ENCODE measurements at places on chromosomes 7 and 10.
A peak's percentile ranks its signal among the peaks of the same experiment; 100 is the strongest.

GRCh38 chr7:54544149-54544526, 2.0 kb downstream of the VSTM2A start:
- DNase-seq = no peak

DNA sequence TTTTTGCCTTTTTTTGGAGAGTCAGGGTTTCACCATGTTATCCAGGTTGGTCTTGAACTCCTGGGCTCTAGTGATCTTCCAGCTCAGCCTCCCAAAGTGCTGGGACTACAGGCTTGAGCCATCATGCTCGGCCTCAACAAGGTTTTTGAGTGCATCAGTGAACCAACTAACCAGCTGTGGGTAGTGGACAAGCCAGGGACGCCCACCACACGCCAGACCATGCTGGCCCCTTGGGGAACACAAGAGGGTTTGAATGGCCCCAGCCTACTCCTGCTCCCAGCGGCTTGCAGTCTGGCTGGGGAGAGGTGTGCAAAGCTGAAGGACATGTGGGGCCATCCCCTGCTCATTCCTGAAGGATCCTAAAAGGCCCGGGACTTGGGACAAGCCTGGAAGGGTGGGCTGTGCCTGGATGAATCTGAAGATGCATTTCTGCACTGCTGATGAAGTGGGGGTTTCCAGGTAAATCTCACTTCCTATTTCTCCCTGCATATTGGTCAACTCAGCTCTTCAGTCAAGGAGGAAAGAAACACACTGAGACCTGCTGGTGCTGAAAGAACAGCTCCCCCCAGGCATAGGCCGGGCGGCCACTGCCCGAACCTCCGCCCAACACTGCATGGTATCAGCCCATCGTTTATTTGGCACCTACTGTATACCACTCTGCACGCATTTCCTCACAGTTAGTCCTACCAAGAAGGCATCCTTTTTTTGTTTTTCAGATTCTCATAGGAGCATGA, 6.9 kb downstream of the MMD2 start:
- DNase-seq = peak; percentile 78

GRCh38 chr10:103617602-103618385, 124.3 kb downstream of the NEURL1 start:
- no peak for DNase-seq

DNA sequence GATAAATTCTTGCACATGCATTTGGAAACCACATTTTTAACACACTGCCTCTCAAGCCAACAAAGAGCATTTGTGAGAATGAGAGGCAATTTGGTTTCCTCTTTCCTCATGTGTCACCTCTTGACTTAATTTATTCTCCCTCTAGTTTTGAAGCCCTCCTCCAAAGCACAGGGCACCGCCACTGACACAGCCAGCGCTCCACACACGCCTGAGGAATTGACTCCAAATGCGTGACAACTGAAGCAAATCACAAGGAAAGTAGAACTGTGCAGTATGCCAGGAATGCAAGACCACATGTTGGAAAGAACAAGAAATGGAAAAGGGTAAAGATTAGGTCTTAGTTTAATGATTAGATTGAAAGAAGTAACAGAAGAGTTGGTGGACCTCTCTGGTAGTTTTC, 173.3 kb downstream of the LSM5 start:
- DNase-seq = no peak

- DNase-seq = no peak
Observed at GRCh38 chr7:11935905-11936304, 103.9 kb upstream of the THSD7A start.

GRCh38 chr10:131854579-131855335, 46.1 kb upstream of the PPP2R2D start:
- DNase-seq = no peak

DNA sequence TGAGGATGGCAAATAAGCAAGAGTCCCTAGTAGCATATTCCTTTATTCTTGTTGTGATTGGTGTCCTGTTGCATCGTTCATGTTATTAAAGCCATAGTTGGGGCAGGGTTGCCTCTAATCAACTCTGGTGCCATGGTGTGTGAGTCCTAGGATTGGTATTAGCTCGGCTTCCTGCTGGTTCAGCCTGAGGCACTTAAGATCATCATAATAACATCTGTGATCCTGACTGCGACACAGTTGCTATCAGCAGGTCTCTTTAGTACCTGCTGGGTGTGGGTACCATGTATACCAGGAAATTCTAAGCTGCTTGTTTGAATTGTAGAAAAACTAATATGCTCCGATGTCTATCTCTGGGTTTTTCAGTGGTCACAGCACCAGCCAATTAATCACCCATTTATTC, 1.6 kb downstream of the WEE2 start:
- DNase-seq = no peak

DNA sequence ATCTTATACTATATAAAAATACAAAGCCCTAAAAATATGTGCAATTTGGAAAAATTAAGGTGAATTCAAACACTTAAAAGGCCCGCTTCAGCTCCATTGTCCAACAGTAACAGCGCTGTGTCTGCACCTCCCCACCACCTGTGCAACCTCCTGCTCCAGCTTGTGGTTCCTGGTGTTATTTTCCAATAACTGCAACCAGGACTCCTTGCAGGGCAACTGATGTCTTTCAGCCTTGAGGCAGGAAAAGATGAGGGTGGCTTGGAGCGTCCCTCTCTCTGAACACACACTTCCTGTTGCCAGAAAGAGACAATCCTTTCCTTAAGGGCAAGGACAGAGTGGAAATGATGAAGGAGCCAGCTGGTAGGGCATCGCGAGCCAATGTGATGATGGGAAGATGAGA, 336.0 kb downstream of the GLRX3 start:
- no peak for DNase-seq

GRCh38 chr7:101669307-101669706, 40.2 kb upstream of the MYL10 start:
- DNase-seq = no peak

DNA sequence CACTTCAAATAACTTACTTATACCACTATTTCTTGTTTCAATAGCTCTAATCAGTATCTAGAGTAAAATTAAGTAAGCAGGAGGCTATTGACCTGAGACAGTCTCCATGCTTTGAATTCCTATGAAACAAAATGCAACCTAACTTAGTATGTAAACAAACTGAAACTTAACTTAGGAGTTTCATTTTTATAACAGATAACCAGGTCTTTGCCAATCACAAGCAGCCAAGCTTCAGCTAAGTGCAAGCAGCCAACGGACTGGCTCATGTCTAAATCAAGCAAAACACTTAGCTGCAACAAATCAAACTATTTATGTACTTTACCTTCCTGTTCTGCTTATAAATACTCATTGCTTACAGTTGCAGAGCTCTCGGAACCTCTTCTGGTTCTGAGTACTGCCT, 4.4 kb upstream of the GSTK1 start:
- DNase-seq = no peak

DNA sequence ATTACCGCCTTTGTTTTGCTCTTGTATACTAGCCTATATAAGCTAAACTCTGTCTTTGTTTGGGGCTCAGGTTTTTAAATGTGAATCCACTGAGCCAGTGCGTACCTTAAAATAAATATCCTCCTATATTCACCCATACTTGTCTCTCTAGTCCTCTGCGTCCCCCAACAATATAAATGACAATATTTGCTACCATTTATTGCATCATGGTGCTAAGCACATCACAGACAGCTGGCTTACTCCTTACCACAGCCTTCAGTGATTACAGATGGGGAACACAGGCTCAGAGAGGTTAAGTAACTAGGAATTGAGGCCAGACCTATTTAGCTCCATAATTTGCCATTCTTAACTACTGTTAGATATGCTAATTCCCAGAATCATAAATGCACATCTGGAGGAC, 3.4 kb upstream of the ADCK2 start:
- no peak for DNase-seq

DNA sequence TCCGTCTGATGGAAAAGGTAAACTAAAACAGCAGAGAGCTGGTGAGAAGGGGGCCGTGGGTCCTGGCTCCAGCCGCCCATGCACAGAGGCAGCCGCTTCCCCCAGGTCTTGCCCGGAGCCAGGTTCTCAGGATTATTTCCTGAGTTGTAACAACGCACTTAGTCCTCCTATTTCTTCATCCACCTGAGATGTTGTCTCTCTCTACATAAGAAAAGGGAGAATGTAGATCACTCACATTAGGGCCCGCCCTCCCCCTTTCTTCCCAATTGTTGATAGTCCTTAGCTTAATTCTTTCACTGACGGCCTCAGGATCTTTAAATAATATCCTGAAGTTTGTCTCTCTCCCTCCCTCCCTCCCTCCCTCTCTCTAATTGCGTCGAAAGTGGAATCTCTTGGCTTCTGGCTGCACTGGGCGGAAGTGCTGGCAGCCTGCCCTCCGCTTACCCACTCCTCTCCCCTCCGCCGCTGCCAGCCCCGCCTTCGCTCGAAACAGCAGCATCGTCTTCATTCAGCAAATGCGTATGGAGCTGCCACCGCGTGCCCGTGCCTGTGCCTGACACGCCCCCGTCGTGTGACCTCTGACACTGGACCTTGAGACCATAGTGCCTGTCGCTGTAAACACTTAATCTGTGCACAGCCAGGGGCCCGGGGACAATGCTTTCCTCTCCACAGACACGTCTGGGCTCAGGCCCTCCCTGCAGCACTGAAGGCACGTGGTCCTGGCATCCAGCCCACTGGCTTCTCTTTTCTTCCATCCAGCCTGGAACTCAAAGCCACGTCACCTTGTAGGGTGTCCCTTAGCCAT, 174.5 kb upstream of the PPP2R2D start:
- DNase-seq = no peak

DNA sequence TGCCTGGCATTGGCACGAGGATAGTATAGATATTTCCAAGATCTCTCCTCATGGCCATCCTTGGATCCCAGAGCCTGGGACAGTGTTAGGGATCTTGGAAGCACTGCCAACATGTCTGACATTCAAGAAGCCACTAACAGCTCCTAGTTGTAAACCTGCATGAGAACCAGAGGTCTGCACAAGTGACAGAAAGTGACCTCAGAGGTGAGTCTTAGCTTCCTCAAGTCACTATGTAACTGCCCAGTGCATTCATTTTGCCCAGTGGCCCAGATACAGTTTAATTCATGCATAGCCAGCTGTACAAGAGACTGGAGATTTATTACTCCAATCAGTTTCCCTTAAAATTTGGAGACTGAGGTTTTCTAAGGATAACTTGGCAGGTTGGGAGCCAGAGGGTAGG, 16.7 kb downstream of the SUGCT start:
- no peak for DNase-seq

DNA sequence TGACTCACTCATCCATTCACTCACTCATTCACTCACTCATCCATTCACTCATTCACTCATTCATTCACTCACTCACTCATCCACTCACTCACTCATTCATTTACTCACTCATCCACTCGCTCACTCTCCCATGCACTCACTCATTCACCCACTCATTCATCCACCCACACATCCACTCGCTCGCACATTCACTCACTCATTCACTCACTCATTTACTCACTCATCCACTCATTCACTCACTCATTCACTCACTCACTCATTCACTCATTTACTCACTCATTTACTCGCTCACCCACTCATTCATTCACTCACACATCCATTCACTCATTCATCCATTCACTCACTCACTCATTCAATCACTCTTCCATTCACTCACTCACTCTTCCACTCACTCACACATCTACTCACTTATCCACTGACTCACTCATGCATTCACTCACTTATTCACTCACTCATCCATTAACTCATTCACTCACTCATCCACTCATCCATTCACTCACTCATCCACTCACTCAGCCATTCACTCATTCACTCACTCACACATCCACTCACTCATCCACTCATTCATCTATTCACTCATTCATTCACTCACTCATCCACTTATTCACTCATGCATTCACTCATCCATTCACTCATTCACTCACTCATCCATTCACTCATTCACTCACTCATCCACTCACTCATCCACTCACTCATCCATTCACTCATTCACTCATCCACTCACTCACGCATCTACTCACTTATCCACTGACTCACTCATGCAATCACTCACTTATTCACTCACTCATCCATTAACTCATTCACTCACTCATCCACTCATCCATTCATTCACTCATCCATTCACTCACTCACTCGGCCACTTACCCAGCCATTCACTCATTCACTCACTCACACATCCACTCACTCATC, 74.0 kb downstream of the CARD11 start:
- no peak for DNase-seq

- no peak for DNase-seq
Observed at GRCh38 chr10:119653209-119653608, 2.0 kb downstream of the BAG3 start.

GRCh38 chr7:121211253-121211652, 117.5 kb upstream of the WNT16 start:
- no peak for DNase-seq

GRCh38 chr10:101162677-101163076, 31.6 kb downstream of the TLX1 start:
- no peak for DNase-seq

GRCh38 chr7:36870625-36871354, 146.5 kb upstream of the AOAH start:
- no peak for DNase-seq

GRCh38 chr7:106864298-106865081, 592 bp upstream of the PIK3CG start:
- DNase-seq = no peak

DNA sequence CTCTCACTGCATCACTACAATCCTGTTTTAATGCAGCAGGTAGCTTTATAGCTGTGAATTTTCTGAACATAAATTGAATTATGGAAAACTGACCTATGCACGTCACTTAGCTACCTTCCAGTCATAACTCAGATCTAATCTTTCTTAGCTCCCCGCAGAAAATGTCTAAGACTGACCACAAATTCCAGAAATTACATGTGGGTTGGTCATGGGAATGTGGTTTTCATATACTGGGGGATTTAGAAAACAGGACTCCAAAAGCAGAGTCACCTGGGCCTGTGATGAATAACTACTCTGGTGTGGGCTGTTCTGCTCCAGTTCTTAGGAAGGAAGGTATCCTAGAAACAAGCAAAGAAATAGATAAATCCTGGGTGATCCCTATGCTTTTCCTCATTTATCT, 178.4 kb upstream of the LRRTM3 start:
- peak; percentile 53 for DNase-seq

GRCh38 chr7:124722292-124722691, 43.3 kb downstream of the GPR37 start:
- DNase-seq = peak; percentile 4

GRCh38 chr7:128831994-128832879, 2.0 kb downstream of the FLNC start:
- peak; percentile 41 for DNase-seq

DNA sequence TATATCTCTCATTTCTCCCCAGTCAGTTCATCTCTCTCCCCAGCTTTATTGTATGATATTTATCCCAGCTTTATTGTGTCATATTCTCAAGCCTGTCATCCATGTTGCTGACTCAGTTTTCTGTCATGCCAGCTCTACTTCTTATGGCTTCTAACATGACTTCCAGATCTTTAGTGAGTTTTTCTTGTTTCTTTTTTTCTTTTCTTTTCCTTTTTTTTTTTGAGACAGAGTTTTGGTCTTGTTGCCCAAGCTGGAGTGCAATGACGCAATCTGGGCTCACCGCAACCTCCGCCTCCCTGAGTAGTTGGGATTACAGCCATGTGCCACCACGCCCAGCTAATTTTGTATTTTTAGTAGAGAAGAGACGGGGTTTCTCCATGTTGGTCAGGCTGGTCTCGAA, 28.7 kb upstream of the CALU start:
- DNase-seq = no peak

Data from H54 (cell line).